ENCODE measurements at places on chromosomes 16 and 17. TPM values are rescaled to one million over a fixed set of nuclear protein-coding genes. Genes with fewer than 3 reads are reported as not detected.

- H3K4me3 ChIP-seq = no peak overlapping the region
- H3K4me1 ChIP-seq = peaks cover 7% of the 10 kb centered on the region
- ATAC-seq = peak; percentile 40
Measured at GRCh38 chr17:78737332-78737731, 44.7 kb downstream of the CYTH1 start.

DNA sequence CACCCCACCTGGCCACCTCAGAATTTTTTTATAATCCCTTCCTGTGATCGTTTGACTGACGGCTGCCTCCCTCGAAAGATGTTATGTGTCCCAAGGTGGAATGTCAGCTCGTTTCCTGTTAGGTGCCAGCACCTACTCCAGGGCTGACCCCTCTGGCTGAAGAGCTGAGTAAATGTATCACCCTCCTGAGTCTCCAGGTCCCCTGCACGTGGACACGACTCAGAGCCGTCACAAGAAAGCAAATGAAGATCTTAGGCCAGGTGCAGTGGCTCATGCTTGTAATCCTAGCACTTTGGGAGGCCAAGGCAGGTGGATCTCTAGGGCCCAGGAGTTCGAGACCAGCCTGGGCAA lies 273.2 kb downstream of the C16orf95 start:
- H3K36me3 ChIP-seq = no peaks in the 10 kb centered on the region
- no peak for ATAC-seq
- H3K4me1 ChIP-seq = peaks cover 5% of the 10 kb centered on the region
- no peak overlapping the region for H3K27ac ChIP-seq
- H3K4me3 ChIP-seq = no peak overlapping the region
- peaks cover 84% of the 10 kb centered on the region for H3K27me3 ChIP-seq

ATP6V0A1 gene
- total RNA-seq = 47.5 TPM

HBZ gene
- not detected for total RNA-seq

GRCh38 chr17:43756201-43756600 lies 2.4 kb downstream of the SOST start:
- no peak overlapping the region for H3K27ac ChIP-seq
- no peak for ATAC-seq
- H3K4me3 ChIP-seq = no peak overlapping the region
- H3K4me1 ChIP-seq = no peaks in the 10 kb centered on the region

HSPB9 gene
- total RNA-seq = not detected

GRCh38 chr17:78669975-78670518 lies 92.9 kb upstream of the DNAH17 start:
- H3K27ac ChIP-seq = no peak overlapping the region
- H3K4me1 ChIP-seq = peaks cover 19% of the 10 kb centered on the region
- ATAC-seq = no peak
- no peak overlapping the region for H3K4me3 ChIP-seq
- no peaks in the 10 kb centered on the region for H3K27me3 ChIP-seq

RPRML gene
- total RNA-seq = not detected

GRCh38 chr16:75377729-75378386 lies 55.4 kb downstream of the CFDP1 start:
- no peaks in the 10 kb centered on the region for H3K36me3 ChIP-seq
- no peaks in the 10 kb centered on the region for H3K27me3 ChIP-seq
- peak; percentile 73 for ATAC-seq
- H3K4me3 ChIP-seq = no peak overlapping the region
- H3K4me1 ChIP-seq = no peaks in the 10 kb centered on the region

COX6A2 gene
- total RNA-seq = not detected

- H3K36me3 ChIP-seq = no peaks in the 10 kb centered on the region
- no peak overlapping the region for H3K27ac ChIP-seq
- no peak overlapping the region for H3K4me3 ChIP-seq
- no peaks in the 10 kb centered on the region for H3K4me1 ChIP-seq
- H3K27me3 ChIP-seq = no peaks in the 10 kb centered on the region
Measured at GRCh38 chr16:15933781-15934180, 15.6 kb upstream of the ABCC1 start.

LPO gene
- 0.15 TPM for total RNA-seq

DNA sequence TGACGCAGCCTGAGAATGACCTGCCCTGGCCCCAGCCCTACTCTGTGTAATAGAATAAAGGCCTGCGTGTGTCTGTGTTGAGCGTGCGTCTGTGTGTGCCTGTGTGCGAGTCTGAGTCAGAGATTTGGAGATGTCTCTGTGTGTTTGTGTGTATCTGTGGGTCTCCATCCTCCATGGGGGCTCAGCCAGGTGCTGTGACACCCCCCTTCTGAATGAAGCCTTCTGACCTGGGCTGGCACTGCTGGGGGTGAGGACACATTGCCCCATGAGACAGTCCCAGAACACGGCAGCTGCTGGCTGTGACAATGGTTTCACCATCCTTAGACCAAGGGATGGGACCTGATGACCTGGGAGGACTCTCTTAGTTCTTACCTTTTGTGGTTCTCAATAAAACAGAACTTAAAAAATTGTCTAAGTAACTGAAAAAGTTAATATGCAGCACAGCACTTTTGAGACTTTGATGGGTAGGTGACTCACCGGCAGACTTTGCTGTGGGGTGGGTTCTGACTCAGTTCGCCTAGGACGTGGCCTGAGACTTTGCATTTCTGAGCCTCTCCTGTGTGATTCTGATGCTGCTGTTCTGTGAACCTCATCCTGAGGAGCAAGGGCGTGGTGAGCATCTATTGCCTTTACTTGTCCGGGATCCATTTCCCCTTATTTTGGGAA lies 5.7 kb downstream of the LAT start:
- no peak overlapping the region for H3K4me3 ChIP-seq
- H3K36me3 ChIP-seq = peaks cover 53% of the 10 kb centered on the region
- H3K27me3 ChIP-seq = peaks cover 11% of the 10 kb centered on the region
- H3K4me1 ChIP-seq = no peaks in the 10 kb centered on the region
- no peak for ATAC-seq

MAP3K3 gene
- 85.1 TPM for total RNA-seq

- ATAC-seq = peak; percentile 14
Measured at GRCh38 chr17:82698974-82699442, 510 bp upstream of the RAB40B start.

DNA sequence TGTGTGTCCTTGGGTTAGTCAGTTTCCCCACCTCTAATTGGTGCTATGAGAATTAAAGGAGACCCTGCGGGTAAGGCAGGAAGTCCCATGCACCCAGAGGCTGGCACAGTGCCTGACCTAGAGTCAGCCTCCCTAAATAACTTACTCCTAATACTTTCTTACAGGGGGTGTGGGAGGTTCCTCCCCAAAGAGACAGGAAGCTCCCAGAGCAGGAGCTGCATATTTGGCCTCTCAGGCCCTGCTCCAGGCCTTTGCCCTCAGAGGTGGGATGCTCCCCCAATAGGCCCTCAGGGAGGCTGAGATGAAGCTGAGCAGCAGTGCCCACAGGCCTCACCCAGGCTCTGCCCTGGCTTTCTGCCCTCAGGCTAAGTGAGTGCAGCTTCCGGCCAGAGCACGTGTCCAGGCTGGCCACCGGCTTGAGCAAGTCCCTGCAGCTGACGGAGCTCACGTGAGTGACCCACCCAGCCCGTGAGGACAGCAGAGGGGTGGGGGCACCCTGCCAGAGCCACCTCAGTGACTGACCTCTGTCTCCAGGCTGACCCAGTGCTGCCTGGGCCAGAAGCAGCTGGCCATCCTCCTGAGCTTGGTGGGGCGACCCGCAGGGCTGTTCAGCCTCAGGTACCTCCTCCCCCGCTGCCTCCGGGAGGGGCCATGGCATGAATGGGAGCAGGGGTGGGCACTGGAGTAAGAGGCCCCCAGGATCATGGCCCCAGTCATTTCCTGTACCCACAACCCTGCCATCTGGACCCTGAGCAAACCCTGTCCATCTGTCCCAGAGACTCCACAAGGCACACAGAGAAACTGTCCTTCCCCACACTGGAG lies 31.1 kb upstream of the CPNE2 start:
- no peaks in the 10 kb centered on the region for H3K27me3 ChIP-seq
- no peaks in the 10 kb centered on the region for H3K4me1 ChIP-seq
- H3K27ac ChIP-seq = peak overlapping the region; percentile 81
- H3K36me3 ChIP-seq = no peaks in the 10 kb centered on the region

GRCh38 chr16:3511286-3512180 lies 10.7 kb downstream of the CLUAP1 start:
- no peaks in the 10 kb centered on the region for H3K4me1 ChIP-seq
- no peak for ATAC-seq
- no peaks in the 10 kb centered on the region for H3K27me3 ChIP-seq
- no peak overlapping the region for H3K27ac ChIP-seq
- H3K4me3 ChIP-seq = no peak overlapping the region

Measured in gastroesophageal sphincter (tissue), 4 donors.